T-cell (primary cell): ENCODE measurements at places on chromosomes 5 and 9.

DNA sequence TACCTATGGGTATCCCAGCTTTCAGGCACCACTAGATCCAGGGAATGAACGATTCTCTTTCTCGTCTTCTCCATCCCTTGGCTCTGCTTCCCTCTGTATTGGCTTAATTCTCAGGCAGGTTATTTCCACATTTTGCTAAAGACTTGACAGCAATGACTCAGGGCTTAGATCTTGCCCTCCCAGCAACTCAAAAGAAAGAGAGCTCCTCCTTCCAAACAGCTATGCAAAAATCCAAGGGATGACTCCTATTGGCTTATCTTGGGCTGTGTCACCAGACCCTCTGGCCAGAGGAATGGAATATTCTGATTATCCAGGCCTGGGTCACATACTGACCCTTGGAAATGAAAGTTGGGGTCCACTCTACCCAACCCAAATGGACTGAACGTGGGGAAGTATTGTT is 270.2 kb downstream of the NTRK2 start:
- DNase-seq: no peak

DNA sequence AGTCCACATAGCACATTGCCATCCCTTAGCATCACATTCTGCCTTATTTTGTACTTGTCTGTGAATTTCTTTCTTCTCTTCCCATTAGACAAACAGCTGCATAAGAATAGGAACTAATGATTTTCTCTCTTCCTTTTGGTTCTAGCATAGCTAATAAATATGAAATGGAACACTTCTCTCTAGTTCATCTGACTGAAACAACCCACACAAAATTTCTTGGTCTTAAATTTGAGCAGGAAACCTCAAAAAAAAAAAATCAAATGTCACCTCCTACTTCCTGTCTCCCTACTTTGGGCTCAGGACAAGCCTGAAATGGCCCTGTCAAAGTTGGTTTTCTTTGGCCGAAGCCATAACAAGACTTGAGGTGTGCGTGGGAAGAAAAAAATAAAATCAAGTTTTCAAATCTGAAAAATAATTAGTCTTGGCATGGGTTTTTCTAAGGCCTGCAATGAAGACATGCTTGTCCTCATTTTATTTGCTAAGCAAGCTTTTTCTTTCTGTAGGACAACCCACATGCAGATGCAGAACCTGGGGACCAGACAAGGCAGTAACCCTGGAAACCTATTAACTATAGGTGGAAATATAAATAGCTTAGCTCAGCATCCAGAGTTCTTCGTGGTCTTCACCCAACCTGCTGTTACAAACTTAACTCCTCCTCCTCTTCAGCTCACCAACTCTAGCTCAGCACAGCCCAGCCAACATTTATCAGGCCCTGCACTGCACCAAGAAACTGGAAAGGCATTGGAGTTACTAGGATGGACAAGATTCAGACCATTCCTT is 523.5 kb upstream of the KLF4 start:
- no peak for DNase-seq

DNA sequence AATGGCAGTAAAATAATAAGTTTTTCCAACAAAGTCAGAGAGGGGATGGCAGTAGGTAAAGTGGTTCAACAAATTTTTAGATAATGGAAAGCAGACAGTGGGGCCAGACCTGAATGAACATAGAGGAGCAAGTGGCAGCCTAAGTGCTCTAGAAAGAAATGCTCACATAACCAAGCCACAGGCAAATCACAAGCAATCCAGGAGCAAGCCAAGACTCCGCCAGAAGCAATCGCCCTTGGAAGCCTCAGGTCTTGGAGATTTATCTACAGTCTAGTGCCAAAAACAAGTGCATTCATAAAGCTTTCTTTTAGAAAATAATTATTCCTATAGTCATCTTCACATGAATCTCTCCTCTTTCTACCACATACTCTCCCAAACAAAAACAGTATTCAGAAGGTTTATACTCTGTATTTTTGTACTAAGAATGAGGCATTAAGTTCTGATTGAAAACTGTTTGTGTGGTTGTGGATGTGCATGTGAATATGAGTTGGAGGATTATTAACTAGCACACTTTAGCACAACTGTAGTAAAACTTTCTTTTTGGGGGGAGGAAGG is 375.5 kb downstream of the CDH9 start:
- no peak for DNase-seq

DNA sequence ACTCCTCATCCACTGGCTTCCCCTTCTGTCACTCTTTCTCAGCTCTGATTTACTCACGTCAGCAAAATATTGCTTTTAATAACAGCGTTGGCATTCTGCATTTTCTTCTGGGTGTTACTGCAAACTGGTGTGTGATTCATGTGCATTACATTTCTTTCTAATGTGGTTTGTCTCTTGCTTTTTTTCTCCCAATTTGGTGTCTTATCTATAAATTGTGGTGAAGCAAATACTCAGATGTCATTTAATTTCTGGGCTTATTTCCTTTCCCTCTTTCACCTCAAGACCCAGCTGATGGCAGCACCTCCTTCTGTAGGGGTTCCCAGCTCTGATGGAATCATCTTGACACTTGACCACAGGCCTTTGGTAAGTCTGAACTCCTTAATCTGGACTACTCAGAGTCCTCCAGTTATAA is 180.7 kb upstream of the ZNF618 start:
- DNase-seq: no peak

- DNase-seq: no peak
Observed at GRCh38 chr9:127732444-127732843, 2.6 kb downstream of the TOR2A start.

- no peak for DNase-seq
Observed at GRCh38 chr9:5872511-5872910, 18.2 kb upstream of the MLANA start.

GRCh38 chr5:177592905-177593304 is 902 bp downstream of the TMED9 start:
- no peak for DNase-seq

DNA sequence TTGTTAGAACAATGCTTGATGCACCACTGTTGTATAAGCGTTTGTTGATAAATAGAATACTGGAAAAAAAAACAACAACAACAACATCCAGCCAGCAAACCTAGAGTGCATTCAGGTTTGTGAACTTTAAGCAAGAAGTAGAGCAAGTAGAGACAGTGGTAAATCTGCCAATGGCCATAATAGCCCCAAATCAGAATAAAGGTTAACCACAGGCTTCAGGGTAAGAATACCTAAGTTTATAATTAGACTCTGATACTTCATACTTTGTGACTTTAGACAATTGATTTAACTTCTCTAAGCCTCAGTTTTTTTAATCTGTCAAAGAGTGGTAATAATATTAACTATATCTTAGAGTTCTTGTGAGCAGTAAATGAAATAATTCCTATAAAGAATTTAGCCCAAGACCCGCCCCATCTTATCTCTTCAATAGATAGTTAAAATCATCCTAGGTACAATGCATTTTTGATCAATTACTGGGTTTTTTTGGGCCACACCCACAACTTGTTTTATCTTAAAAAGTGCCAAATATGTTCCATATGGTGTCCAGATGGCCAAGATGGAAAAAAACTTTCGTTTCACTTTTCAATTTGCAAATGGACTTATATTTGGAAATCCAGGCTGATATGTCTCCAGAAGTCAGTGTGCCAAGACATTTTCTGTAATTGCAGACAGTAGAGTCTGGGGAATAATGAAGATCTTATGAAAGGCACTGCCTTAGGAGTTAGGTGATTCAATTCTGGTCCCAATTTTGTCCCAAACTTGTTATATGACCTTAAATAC is 24.5 kb upstream of the DPYSL3 start:
- no peak for DNase-seq

DNA sequence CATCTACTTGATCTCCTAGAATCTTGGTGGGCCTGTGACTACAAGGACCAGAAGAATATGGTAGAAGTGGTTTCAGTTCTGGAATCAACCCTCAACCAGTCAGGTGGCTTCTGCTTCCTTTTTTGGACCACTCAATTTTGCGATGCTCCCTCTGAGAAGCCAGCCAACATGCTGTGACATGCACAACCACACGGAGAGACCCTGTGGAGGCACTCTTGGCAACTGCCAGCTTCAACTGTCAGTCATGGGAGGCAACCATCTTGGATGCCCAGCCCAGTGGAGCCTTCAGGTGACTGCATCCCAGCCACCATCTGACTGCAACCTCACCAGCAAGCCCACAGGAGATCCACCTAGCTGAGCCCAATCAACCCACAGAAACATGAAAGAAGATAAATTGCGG is 137.3 kb downstream of the FAM114A2 start:
- DNase-seq: no peak

DNA sequence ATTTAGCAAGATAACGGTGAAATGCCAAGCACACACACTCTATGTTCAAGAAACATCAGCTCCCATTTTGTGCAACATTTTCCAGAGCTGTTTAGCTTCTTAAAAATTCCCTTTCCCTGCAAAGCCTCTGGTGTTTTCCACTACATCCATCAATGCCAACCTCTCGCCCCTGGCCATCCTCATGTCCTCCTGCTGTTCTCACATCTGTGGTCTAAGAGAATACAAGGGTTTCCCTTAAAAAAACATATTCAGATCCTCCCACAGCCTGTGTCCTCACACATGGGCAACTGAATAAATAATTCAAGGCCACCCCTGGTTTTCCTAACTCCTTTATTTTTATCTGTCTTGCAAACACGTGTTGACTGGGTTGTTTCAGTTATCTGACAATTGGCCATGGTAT is 70.3 kb downstream of the PAPPA start:
- no peak for DNase-seq

GRCh38 chr5:95130941-95131340 is 154.0 kb downstream of the MCTP1 start:
- no peak for DNase-seq

- no peak for DNase-seq
Observed at GRCh38 chr5:154673506-154673905, 81.7 kb upstream of the LARP1 start.

GRCh38 chr5:171893290-171893886 is 107.8 kb downstream of the SMIM23 start:
- DNase-seq: no peak

DNA sequence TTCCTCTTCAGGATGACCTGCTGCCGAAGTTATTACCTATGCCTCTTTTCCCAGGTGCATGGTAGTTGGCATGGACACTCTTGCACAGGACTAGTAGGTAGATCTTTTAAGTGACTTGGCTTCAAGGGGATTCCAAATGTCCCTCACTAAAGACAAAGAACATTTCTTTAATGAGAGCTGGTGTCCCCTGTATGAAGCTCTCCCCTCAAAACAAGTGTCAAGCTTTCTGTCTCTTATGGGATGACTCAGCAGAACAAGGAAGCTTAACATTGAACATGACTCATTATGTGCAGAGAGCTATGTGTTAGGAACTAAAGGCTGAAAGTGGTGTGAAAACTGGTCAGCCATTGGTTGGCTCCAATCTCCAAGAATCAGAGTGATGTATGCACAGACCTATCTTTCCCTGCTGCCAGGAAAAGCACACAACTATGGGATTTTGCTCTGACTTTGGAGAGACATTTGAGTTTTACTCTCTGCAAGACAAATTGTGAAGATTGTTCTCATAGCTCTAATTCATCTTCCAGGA is 120.5 kb downstream of the PRDM6 start:
- no peak for DNase-seq

GRCh38 chr9:91419222-91420191 is 4.1 kb downstream of the NFIL3 start:
- no peak for DNase-seq
